Right renal cortex interstitium (tissue), 3 donors: ENCODE measurements at places on chromosomes 16 and 17.

DNA sequence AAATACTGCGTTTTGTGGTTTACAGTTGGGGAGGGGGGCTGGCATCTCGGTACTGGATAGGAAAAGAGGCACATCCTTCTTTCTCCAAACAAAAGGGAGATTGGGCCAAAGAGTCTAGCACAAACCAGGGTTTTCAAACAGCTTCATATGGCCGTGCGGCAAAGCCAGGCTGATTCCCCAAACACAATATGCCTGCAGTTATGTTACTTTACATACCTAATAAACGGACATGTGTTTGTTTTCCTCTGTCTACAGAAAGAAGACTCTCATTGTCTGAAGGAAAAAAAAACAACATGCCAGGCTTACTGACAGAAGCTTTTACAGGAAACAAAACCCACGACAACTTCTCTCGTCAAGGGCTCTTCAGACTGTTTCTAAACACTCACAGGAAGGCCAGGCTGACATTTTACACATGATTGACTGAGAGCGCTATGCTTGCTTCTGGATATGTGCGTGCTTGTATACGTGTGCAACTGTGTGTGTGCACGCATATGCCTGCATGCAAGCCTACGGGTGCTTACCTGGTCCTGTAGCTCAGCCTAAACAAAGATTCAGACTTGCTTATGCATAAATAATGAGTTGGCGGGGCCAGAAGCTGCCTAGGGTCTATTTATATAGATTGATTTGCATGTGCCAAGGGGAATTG, 461.0 kb upstream of the C16orf82 start:
- DNase-seq: no peak

DNA sequence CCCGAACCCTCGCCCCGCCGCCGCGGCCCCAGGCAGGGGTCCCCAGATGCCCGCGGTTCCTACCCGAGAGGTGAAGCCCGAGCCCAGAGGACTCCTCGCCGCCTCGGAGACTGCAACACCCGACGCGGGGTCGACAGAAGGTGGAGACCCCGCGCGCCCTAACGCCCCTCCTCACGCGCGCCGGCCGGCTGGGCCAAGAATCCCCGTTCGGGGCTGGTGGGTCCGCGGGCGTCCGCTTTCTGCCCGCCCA, 515 bp downstream of the SUMO2 start:
- no peak for DNase-seq

- DNase-seq: no peak
Observed at GRCh38 chr16:57865746-57866528, 63.6 kb upstream of the KIFC3 start.

GRCh38 chr17:79993390-79994227, 42.1 kb downstream of the TBC1D16 start:
- no peak for DNase-seq

DNA sequence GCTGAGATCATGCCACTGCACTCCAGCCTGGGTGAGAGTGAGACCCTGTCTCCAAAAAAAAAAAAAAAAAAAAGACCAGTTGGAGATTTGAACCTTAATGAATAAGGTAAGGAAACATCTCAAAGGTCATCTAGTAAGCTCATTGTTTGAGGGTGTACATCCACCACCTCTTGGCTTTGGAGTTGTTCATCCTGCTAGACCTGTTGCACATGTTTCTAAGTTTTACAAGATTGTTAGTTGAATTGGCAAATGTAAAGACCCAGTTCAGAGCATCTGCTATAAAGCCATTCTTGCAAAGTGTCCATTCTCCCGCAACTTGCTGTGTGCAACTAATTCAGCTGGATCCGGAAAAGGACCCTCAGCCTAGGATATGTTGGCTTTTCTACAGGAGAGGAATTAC, 1.5 kb downstream of the PSMD7 start:
- DNase-seq: no peak

DNA sequence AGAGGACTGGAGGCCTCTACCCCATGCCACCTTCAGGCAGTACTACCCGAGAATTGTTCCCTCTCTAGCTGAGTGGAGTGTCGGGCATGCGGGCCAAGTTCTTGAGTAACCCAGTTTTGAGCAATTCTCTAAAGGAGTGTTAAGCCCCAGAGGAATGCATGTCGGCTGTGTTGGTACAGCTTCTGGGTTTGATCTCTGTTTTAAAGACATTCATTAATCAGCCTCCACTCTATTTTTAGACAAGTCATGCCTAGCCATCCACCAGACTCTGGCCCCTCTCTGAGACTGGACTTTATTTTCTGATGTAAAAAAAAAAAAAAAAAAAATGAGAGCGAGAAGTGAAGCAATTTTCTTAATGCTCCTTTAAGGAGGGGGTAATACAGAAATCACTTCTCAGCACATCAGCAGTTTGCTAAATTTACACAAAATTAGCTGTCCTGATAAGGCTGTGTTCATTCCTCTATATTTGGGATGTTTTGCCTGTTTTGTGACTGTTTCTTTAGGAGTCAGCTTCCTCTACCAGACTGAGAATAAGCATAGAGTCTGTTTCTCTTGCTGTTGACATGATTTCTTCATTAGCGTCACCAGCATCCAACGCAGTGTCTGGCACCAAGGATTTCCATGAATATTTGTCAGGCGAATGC, 88.7 kb downstream of the AXIN2 start:
- DNase-seq: no peak

- no peak for DNase-seq
Observed at GRCh38 chr17:34840750-34841149, 120.5 kb downstream of the CCT6B start.

- DNase-seq: no peak
Observed at GRCh38 chr17:80790021-80790765, 201.4 kb upstream of the CHMP6 start.

DNA sequence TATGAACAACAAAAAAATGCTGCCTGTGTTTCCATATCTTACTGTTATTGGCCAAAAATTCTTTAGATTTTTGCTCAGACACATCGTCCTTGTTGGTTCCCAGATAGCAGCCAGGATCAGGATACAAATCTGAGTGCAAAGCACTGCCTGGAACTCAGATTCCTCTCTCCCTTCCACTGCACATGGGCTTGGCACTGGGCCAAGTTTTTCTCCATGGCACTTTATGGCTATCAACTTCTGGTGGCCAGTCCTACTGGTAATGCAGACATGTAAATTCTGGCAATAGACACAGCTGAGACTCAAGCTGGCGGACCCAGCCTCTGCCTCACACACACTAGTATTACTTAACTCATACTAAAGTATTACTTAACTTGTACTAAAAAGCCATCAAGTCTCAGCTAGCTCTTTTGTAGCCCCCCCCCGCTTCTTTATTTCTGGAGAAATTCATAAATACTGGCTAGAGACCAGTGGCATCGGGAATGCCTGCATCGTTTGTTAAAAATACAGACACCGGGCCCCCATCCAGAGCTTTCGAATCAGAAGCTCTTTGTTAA, 181.2 kb upstream of the COX10 start:
- DNase-seq: no peak

DNA sequence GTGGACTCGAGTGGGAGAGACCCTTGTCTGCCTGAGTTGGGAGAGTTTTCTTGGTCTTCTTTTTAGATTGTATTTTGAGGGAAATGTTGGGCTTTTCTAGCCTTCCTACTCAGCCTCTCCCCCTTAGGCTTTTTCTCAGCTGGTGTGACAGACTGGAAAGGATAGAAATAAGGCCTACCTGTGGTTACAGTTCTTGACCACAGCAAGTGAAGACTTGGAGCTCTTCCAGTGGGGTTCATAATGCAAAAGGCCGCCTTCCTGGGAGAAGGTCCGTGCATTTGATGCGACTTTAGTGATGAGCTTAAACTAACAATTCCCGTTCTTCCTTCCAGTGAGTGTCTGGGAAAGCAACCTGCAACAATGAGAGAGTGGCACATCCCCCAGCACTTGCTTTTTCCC, 56.8 kb downstream of the B9D1 start:
- DNase-seq: no peak

DNA sequence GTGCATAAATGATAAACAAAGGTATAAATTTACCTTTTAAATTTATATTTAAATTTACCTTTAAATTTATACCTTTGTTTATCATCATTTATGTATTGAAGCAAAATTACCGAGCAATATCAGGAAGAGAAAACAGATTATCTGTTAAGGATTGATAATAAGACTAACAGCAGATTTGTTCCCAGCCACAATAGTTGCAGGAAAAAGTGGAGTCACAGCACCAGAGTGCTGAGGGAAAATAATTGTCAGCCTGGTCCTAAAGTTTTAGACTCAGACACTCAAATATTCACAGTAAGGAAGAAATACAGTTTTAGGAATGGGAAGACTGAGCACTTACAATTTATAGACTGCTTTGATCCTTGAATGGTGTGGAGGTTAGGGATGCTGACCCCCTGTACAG, 117.2 kb downstream of the MAP2K4 start:
- DNase-seq: no peak

- DNase-seq: no peak
Observed at GRCh38 chr17:31404028-31404949, 12.8 kb downstream of the RAB11FIP4 start.

DNA sequence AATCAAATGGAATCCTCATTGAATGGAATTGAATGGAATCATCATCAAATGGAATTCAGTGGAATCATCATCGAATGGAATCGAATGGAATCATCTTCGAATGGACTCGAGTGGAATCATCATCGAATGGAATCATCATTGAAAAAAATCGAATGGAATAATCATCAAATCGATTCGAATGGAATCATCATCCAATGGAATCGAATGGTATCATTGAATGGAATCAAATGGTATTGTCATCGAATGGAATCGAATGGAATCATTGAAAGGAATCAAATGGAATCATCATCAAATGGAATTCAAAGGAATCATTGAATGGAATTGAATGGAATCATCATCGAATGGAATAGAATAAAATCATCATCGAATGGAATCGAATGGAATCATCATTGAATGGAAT, 619.3 kb downstream of the TP53TG3F start:
- no peak for DNase-seq

DNA sequence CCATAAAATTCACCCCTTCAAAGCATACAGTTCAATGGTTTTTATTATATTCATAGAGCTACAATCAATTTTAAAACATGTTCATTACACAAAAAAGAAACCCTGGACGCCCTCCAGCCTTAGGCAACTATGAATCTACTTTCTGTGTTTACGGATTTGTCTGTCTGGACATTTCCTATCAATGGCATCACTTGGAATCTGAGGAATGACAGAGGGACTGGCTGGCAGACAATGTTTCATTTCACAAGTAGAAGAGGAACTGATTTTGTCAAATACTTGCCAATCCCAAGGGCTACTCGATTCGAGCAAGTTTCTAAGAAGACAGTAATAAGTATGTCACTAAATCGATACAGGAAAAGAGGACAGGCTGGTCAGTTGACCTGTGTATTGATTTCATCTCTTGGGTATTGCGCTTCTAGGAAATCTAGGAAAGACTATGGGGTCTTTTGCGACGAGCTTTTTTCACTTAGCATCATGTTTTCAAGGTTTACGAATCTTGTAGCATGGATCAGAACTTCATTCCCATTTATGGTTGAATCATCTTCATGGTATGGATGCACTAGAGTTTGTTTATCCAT, 56.6 kb downstream of the RGS9 start:
- DNase-seq: no peak

- no peak for DNase-seq
Observed at GRCh38 chr16:86707171-86707570, 128.8 kb downstream of the FOXL1 start.

DNA sequence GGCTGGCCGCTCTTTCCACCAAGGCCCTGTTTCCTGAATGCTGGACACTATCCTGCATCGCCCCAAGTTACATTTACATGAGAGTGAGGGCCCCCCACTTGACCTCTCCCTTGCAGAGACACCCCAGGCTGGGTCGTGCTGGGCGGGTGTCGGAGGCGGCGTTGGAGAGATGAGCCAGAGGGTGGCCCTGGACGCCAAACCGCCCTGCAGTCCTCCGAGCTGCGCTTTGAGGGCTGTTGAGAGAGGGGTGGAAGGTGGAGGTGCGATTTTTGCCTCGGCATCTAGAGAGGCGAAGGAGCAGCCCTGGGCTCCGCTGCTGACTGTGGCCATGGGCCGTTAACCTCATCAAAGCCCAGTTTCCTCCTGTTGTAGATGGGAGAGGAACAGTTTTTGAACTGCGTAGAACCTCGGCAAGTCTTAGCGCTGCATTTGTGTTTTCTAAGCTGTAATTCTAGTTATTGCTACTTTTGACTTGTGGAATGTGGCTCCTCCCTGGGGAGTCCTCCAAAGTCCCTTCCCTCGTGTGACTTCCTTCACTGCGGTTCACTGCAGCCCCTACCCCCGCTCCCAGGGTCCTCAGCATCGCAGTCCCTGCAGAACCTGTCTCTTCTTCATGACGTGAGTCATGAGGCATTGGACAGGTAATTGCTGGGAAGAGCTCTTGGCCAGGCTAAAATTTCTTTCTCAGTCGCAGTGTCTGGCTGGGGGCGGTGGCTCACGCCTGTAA, 986 bp upstream of the ELOB start:
- no peak for DNase-seq

DNA sequence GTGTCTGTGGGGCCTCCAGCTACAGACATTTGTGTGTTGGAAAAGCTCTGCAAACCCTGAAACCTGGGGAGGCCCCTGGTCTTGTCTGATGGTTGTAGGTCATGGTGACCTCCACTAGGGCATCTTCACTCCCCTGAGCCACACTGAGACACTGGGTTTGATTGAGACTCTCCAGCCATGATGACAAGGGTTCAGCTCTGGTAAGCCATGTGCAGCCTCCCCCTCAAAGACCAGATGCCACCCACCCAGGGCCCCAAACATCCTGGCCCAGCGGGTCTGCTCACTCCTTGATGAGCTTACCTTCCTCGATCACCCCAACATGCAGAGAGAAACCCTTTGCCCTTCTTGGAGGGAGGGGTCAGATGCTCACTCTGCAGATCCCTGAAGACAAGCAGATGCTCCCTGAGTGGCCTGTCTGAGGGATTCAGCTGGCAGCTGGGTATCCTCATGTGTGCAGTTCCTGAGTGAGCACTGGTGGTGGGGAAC, 101.6 kb downstream of the METRNL start:
- DNase-seq: no peak

DNA sequence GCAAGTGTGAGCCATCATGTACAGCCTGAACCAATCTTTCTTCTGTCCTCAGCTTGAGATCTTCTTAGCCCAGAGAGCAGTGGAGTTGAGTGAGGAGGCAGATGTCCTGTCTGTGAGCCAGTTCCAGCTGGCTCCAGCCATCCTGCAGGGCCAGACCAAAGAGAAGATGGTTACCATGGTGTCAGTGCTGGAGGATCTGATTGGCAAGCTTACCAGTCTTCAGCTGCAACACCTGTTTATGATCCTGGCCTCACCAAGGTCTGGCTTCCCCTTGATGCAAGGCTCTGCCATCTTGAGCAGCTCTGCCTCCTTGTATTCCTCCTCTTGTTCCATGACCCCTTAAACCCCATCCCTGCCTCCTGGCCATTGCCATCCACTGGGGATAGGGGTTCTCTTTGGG, 9.6 kb downstream of the CDK5RAP3 start:
- no peak for DNase-seq
